ENCODE measurements at places on chromosomes 11 and 22. TPM values are rescaled to one million over a fixed set of nuclear protein-coding genes. Genes with fewer than 3 reads are reported as not detected.

GRCh38 chr22:34427436-34427835 is 507.2 kb upstream of the LARGE1 start:
- no peaks in the 10 kb centered on the region for H3K4me1 ChIP-seq
- peaks cover 3% of the 10 kb centered on the region for H3K27me3 ChIP-seq
- DNase-seq: no peak

DNA sequence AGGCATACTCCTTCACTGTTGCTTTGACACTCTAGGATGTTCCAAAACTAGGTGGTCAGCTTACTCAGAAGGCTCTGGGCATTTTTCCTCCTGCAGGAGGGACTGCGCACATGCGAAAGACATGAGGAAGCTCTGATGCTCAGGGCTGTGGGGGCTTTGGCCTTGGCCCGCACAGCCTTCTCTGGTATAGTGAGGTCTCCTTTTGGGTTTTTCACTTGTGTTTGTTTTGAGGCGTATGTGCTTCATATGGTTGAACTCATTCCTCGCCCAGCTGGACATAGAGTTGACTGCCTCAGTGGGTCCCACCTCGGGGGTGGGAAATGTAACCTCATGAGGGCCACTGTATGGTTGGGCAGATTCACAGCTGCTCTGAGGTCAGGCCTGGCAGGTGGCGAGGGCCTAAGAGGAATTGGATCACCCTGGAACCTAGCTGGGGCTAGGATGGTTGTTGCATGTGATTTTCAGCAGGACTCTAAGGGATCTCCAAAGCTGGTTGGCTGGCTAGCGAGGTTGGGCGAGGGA is 63.7 kb downstream of the PTPRJ start:
- H3K27ac ChIP-seq: no peak overlapping the region
- peaks cover 9% of the 10 kb centered on the region for H3K36me3 ChIP-seq
- H3K4me3 ChIP-seq: no peak overlapping the region
- H3K27me3 ChIP-seq: no peaks in the 10 kb centered on the region

GRCh38 chr11:80726236-80726635 is 1285.4 kb upstream of the TENM4 start:
- no peak for DNase-seq
- H3K27me3 ChIP-seq: no peaks in the 10 kb centered on the region
- no peak overlapping the region for H3K4me3 ChIP-seq
- H3K27ac ChIP-seq: no peak overlapping the region
- no peaks in the 10 kb centered on the region for H3K36me3 ChIP-seq
- H3K4me1 ChIP-seq: no peaks in the 10 kb centered on the region

C11orf91 gene
- not detected for total RNA-seq

- H3K4me1 ChIP-seq: no peaks in the 10 kb centered on the region
- H3K27ac ChIP-seq: no peak overlapping the region
- H3K4me3 ChIP-seq: no peak overlapping the region
- no peak for DNase-seq
- no peaks in the 10 kb centered on the region for H3K36me3 ChIP-seq
- peaks cover 70% of the 10 kb centered on the region for H3K27me3 ChIP-seq
Observed at GRCh38 chr11:35425603-35426212, 6.3 kb upstream of the SLC1A2 start.

DNA sequence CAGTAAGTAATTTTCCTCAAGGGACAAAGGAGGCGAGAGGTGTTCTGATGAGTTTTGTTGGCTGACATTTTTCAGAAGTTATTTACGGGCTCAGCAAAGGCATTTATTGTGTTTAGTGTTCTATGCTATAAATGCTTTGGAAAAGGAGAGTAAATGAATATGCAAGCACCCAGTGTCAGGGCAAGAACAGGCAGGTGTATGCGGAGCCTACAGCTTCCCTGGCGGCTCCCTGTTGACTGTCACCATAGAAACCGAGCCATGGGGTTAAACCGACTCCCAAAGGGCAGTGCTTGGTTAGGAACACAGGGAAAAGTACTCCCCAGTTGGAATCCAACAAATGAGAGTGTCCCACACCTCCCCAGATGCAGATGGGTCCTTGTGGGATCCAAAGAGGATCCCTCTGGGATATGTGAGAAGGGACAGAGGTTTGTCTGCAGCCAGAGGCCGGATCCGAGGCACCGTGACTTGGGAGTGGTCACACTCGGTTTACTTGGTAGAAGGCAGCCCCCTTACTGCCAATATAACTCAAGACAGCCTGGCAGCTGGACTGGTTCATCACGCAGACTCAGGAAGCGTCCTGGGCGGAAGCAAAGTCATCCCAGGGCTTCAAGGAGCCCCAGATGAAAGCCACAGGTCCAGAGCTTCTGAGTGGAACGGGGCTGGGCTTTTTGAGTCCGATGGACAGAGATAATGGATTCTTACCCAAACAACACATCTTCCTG is 329.7 kb downstream of the CTTN start:
- H3K4me1 ChIP-seq: no peaks in the 10 kb centered on the region
- no peak overlapping the region for H3K4me3 ChIP-seq
- no peaks in the 10 kb centered on the region for H3K27me3 ChIP-seq
- H3K27ac ChIP-seq: no peak overlapping the region

DNA sequence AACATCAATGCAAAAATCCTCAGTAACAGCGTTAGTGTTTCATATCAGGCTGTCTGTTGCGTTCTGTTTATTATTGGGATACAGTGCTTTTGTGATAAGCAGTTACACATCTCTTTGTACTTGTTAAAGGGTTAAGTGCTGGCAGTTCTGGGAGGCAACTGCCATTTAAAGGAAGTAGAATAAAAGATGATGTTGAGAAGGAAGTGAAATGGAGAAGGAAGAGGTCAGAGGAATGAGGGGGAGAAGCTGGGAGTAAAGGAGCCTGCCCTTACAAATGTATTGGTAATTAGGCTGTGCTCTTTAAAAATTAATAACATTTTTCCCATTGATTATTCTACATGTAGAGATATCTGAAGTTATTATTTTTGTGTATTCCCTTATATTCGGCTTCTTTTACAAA is 674.7 kb downstream of the NTM start:
- H3K27ac ChIP-seq: no peak overlapping the region
- no peak overlapping the region for H3K4me3 ChIP-seq
- H3K27me3 ChIP-seq: peaks cover 5% of the 10 kb centered on the region

- H3K4me3 ChIP-seq: no peak overlapping the region
- H3K27ac ChIP-seq: no peak overlapping the region
- peaks cover 19% of the 10 kb centered on the region for H3K27me3 ChIP-seq
- H3K36me3 ChIP-seq: no peaks in the 10 kb centered on the region
Observed at GRCh38 chr11:32154275-32154674, 63.4 kb downstream of the RCN1 start.

- H3K4me1 ChIP-seq: no peaks in the 10 kb centered on the region
- H3K27me3 ChIP-seq: peaks cover 3% of the 10 kb centered on the region
- no peaks in the 10 kb centered on the region for H3K36me3 ChIP-seq
- H3K4me3 ChIP-seq: no peak overlapping the region
Observed at GRCh38 chr11:64458997-64459396, 100.0 kb downstream of the RPS6KA4 start.

DNA sequence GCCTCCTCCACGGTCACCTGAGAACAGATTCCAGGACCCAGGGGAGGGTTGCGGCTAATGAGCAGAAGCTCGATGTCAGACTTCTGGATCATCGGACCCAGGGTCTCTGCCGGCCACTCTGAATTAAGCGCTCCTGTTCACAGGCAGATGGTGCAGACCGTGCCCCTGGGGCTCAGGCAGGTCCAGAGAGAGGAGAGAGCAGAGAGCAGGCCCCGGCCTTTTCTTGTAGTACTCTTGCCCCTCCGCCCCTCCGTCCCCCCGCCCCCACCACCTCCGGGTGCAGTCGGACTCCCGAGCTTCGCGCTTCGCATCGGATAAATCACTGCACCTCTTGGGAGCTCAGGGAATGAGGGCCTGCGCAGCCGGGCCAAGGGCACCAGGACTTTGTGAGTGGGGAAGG is 50.3 kb downstream of the RPS6KA4 start:
- no peak overlapping the region for H3K27ac ChIP-seq
- H3K4me1 ChIP-seq: no peaks in the 10 kb centered on the region
- DNase-seq: no peak

MPPED1 gene
- not detected for total RNA-seq

APLP2 gene
- 26.5 TPM for total RNA-seq

GRCh38 chr11:100927579-100927978 is 202.0 kb downstream of the PGR start:
- H3K36me3 ChIP-seq: no peaks in the 10 kb centered on the region
- H3K27ac ChIP-seq: no peak overlapping the region
- no peak for DNase-seq
- H3K27me3 ChIP-seq: no peaks in the 10 kb centered on the region

GRCh38 chr11:59009661-59010060 is 70.4 kb downstream of the GLYATL1 start:
- DNase-seq: no peak
- H3K4me1 ChIP-seq: peaks cover 3% of the 10 kb centered on the region
- H3K4me3 ChIP-seq: no peak overlapping the region

DNA sequence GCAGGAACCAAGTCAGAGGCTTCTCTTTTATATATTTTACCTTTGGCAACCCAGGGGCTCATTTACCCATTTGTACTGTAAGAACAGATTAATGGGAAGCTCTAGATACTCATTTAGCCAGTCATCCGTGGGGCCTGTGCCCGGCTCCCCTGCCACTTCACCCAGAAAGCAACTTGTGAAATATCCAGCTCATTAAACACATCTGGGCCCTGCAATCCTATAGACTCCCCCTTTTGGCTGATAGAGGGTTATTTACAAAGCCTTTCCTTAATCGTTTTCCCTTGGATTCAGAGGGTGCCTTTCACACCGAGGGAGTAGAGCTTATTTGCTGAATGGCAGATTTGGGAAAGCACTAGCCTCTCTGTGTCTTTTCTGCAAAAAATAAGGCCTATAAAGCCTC is 118.7 kb upstream of the SORL1-AS1 start:
- peaks cover 33% of the 10 kb centered on the region for H3K36me3 ChIP-seq
- peaks cover 11% of the 10 kb centered on the region for H3K4me1 ChIP-seq

PDE2A gene
- 0.37 TPM for total RNA-seq

CCDC157 gene
- total RNA-seq: 2.5 TPM

- H3K36me3 ChIP-seq: peaks cover 3% of the 10 kb centered on the region
- no peaks in the 10 kb centered on the region for H3K27me3 ChIP-seq
- DNase-seq: no peak
Observed at GRCh38 chr11:71948314-71949027, 19.6 kb downstream of the RNF121 start.

GRCh38 chr11:37830529-37830928 is 1232.5 kb upstream of the RAG2 start:
- H3K4me1 ChIP-seq: no peaks in the 10 kb centered on the region
- no peak overlapping the region for H3K4me3 ChIP-seq
- no peak overlapping the region for H3K27ac ChIP-seq

DNA sequence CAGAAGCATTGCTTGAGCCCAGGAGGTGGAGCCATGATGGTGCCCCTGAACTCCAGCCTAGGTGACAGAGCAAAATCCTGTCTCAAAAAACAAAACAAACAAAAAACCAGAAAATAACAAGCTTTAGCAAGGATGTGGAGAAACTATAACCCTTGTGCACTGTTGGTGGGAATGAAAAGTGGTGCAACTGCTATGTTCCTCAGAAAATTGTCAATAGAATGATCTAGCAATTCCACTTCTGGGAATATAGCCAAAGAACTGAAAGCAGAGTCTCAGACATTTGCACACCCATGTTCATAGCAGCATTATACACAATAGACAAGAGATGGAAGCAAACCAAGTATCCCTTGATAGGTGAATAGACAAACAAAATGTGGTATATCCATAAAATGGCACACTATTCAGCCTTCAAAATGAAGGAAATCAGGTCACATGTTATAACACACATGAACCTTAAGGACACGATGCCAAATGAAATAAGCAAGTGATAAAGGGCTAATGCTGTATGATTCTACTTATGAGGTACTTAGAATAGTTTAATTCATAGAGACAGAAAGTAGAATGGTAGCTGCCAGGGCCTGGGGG is 15.9 kb downstream of the KLHL22 start:
- no peak for DNase-seq
- no peaks in the 10 kb centered on the region for H3K27me3 ChIP-seq
- H3K27ac ChIP-seq: no peak overlapping the region
- no peak overlapping the region for H3K4me3 ChIP-seq
- H3K36me3 ChIP-seq: peaks cover 3% of the 10 kb centered on the region

GRCh38 chr22:47967831-47968230 is 1205.4 kb downstream of the TBC1D22A start:
- H3K36me3 ChIP-seq: no peaks in the 10 kb centered on the region
- H3K27ac ChIP-seq: no peak overlapping the region
- H3K4me3 ChIP-seq: no peak overlapping the region
- H3K27me3 ChIP-seq: peaks cover 3% of the 10 kb centered on the region
- H3K4me1 ChIP-seq: no peaks in the 10 kb centered on the region

KRTAP5-1 gene
- not detected for total RNA-seq

MPZL3 gene
- total RNA-seq: 50.7 TPM

DNA sequence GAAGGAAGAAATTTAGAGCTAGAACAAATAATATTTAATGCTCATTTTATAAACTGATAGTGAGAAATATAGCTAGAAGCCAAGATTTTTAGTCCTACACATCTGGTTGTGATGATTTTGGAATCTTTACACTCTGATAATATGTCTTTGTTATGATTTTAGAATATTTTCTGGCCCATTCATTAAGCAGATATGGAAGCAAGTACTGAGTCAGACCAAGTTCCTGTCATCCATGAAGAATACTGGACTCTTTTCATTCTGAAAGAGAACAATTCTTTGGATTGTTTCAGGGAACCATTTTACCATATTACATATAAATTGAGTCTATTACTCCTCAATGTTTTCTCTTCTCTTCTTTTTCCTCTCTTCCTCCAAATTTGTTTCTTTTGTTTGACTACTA is 227.4 kb downstream of the TMEM135 start:
- H3K27me3 ChIP-seq: no peaks in the 10 kb centered on the region
- DNase-seq: no peak
- H3K36me3 ChIP-seq: peaks cover 8% of the 10 kb centered on the region
- H3K4me1 ChIP-seq: peaks cover 2% of the 10 kb centered on the region
- no peak overlapping the region for H3K27ac ChIP-seq

OR52B2 gene
- total RNA-seq: not detected
